ENCODE measurements at places on chromosomes 6 and 20.

GRCh38 chr20:14333721-14334120 is 3.7 kb downstream of the FLRT3 start:
- no peak for DNase-seq

DNA sequence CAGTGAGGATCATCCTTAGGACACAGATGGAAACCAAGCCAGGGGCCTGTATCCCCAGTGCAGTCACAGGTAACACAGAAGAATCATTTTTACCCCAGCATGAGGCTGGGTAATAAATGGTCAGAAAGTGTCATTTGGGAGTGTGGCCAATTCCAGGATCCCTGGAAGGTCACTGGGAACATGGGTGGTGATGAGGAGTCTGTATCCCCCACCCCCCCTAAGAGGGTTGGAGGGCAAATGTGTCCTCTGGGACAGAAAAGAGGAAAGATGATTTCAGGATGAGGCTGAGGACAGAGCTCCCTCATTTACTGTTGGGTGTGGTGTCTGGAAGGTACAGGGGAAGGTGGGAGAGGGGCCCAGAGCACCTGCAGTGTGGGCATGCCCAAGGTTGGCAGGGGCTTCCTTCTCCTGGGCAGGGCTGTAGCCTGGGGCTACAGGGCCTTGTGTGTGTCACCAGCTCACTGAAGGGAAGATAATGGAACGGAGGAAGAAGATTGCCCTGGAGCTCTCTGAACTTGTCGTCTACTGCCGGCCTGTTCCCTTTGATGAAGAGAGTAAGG is 34.5 kb downstream of the PLCG1 start:
- DNase-seq: no peak

GRCh38 chr20:46850416-46850815 is 44.2 kb upstream of the EYA2 start:
- DNase-seq: no peak

DNA sequence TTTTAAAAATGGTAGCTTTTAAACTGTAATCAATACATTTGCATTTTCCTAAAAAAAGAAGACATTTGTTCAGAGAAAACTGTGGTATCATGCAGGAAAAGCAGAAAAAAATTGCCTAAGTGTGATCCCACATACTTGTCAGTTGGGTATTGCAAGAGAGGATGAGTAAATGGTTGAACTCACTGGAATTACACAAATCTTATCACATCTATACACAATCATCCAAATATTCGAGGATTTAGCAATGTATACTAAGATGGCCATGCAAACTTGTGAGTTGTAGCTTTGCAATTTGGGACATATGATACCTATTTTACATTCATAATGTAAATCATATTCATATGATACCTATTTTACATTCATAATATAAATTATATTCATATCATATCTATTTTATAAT is 58.2 kb upstream of the GJE1 start:
- DNase-seq: no peak

GRCh38 chr20:4726710-4727397 is 5.1 kb downstream of the PRND start:
- DNase-seq: peak; percentile 96

GRCh38 chr20:32378461-32378860 is 20.3 kb downstream of the ASXL1 start:
- DNase-seq: no peak
